Lower leg skin (tissue), 4 donors: ENCODE measurements at places on chromosomes 1 and 21. TPM values are rescaled to one million over a fixed set of nuclear protein-coding genes. Genes with fewer than 3 reads are reported as not detected.

C4BPA gene
- not detected for total RNA-seq

SH2D1B gene
- total RNA-seq: not detected

GNAT2 gene
- not detected for total RNA-seq

ADAMTS5 gene
- total RNA-seq: 7.8 TPM

TMEM51 gene
- total RNA-seq: 8.9 TPM

DNA sequence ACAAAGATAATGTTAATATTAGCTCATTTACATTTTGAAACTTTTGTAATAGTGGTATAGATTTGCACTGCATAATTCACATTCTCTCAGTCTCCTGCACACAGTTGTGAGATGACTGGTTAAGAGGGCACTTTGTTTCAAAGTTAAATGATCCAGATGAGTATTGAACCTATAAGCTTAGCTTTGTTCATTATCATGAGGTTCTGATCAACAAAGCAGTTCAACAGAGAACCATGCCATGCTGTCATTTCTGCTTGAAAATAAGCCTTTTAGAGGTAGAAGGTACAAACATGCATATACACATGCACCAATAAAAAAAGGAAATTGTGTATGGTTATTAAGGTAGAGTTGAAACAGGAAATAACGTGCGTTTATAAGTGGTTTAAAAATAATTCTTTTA lies 4.8 kb downstream of the RAP1A start:
- no peak for DNase-seq

- no peak for DNase-seq
These were observed 69.5 kb downstream of the PIK3CD start for GRCh38 chr1:9720785-9721605.

GRCh38 chr1:20483833-20484518 lies 2.0 kb downstream of the CAMK2N1 start:
- DNase-seq: no peak

- DNase-seq: peak; percentile 64
These were observed 420.0 kb downstream of the MATN1 start for GRCh38 chr1:30303387-30303786.
